Activated CD4-positive, CD25-positive, alpha-beta regulatory T cell treated with anti-CD3 and anti-CD28 coated beads, Interleukin-2, amount 50 U/mL, for 72 hours (primary cell): ENCODE measurements at places on chromosomes 16 and 17.

DNA sequence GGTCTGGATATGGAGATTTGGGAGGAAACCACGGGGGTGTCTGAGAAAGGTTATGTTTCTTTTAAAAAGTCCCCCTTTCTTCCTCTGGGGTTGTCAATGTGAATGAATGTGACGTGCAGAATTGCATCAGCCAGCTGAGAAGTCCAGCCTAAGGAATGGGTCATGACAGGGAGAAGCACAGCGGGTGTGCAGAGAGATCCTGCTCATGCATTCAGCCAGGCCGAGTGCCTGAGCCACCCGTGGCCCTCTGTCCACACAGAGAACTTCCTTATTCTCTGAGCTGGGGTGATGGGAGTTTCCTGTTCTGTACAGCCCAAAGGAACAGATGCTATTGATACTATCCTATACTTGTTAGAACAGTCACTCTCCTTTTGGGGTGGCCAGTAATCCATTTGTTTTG lies 117.9 kb downstream of the CPPED1 start:
- DNase-seq = no peak

GRCh38 chr16:13733561-13733960 lies 186.4 kb upstream of the ERCC4 start:
- DNase-seq = no peak

- DNase-seq = no peak
Measured at GRCh38 chr17:1267471-1267943, 2.7 kb upstream of the BHLHA9 start.

DNA sequence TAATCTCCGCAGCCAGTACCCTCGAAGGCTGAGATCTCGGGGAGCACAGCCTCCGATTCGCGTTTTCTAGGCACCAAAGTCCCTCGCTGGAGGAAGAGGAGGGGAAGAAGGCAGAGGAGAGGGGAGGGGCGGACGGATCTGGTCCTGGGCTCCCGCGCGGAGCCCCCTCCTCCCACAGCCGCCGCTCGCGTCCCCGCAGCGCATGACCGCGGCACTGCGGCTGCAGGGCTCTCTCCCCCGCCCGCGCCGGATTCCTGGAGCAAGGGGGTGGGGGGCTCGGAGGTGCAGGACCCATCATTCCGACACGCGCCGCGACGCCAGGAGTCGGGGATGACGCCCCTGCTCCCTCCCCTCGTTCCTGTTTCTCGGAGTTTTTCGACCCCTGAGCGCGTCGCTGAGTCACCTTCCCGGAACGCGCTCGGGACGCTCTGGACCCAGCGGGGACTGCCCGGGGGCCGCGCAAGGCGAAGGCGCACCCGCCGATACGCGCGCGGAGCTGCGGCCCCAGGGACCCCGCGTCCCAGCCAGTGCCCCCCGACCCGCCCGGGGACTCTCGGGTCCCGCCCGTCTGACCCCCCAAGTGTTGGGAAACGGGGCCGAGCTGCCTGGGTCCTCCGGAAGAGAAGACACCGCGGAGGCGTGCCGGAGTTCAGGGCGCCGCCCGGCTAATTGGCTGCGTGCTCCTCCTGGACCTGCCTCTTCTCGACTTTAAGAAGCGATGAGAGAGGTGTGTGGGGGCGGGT lies 1.4 kb upstream of the SPHK1 start:
- DNase-seq = no peak

GRCh38 chr17:78390241-78391050 lies 12.0 kb downstream of the PGS1 start:
- no peak for DNase-seq

GRCh38 chr16:53775821-53776431 lies 72.0 kb downstream of the FTO start:
- DNase-seq = no peak

DNA sequence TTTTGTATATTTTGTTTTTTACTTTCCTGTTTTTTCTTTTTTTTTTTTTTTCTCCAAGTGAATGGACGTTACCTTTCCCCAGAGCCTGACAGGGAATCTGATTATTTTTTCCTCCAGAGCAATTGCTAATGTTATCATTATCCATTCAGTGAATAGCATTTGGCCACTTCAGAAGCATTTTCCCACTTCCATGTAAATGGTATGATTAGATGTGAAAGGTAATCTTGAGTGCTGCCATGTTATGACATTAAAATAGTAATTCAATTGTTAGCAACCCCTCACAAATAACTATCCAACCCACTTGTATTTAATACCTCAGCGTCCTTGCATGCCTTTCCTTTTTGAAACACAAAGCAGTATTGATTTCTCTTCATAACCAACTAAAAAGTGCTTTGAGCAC lies 1243.8 kb downstream of the CDH8 start:
- DNase-seq = no peak

DNA sequence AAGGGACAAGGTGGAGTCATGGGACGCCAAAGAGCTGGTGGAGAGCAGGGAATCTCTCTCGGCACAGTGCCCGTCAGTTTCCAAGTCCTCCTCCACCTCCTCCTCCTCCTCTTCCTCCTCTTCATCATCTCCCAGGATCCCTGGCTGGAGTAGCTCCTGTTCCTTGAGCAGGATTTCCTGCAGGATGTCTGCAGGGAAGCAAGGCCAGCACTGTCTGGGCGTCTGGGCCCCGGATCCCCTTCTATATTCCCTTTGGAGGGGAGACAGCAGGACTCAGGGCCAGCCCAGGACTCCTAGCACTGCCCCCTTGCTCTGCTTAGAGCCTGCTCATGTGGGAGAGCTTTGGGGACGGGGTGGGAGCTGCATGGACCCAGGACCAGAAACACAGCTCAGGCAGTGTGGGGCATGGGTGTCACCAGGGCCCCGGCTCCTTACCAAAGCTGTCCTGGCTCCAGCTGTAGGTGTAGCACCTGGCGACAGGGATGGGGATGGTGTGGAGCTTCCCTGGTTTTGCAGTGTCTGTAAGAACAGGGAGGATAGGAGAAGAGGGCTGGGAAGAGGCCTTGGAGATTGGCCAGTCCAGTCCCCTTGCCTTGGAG lies 21.3 kb upstream of the PIK3R6 start:
- DNase-seq = no peak

DNA sequence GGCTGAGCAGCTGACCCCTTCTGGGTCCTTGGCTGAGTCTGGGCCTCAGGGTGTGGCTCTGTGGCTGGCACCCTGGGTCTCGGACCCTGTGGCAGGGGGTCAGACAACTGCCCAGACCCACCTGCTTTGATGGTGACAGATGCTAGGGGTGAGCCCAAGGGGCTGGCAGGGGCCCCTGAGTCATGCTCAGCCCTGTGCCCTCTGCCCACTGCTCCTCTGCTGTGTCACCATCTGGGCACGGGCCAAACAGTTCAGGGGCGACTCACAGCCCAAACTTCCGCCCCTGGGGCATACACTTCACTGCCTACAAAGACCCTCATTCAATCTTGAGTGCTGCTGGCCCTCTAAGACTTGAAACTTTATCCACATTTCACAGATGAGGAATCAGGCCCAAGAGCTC lies 5.7 kb downstream of the ADGRG1 start:
- no peak for DNase-seq

GRCh38 chr16:69294051-69294450 lies 17.1 kb upstream of the VPS4A start:
- no peak for DNase-seq

DNA sequence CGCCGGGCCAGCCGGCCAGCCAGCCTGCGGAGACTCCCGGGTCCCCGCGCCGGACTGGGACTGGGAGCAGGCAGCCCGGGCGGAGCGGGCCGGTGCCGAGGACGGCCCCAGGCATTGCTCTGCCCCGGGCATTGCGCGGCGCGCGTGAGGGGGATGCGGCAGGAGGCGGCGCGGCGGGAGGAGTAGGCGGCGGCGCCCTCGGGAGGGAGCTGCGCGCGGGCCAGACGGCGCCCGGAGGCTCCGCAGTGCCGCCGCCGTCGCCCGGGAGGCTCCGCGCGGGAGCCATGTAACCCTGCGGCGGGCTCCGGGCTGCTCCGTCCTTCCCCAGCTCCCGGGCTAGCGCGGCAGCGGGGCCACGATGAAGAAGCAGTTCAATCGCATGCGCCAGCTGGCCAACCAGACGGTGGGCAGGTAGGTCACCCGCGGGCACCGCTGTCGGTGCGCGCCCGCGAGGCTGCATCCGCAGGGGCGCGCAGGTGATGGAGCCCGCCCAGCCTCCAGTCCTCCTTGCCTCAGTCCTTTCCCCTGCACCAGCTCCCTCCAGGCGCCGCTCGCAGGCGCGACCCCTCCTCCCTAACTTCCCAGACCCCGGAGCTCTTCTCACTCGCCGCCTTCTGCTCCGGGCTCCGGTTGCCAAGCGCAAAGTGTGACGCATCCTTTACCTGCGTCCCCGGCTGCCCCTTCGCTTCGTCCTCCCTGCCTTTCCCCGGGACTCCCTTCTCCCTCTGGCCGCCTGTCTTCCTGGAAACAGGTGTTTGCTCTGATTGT lies at the start of gene ARHGAP44:
Gene ARHGAP44 (plus strand): TSS at position 18 of the 768 bp plus-strand sequence. CDS start 341 bp downstream, at position 359.
- no peak for DNase-seq

GRCh38 chr17:2701161-2701995 lies 10.2 kb downstream of the CLUH start:
- DNase-seq = no peak

DNA sequence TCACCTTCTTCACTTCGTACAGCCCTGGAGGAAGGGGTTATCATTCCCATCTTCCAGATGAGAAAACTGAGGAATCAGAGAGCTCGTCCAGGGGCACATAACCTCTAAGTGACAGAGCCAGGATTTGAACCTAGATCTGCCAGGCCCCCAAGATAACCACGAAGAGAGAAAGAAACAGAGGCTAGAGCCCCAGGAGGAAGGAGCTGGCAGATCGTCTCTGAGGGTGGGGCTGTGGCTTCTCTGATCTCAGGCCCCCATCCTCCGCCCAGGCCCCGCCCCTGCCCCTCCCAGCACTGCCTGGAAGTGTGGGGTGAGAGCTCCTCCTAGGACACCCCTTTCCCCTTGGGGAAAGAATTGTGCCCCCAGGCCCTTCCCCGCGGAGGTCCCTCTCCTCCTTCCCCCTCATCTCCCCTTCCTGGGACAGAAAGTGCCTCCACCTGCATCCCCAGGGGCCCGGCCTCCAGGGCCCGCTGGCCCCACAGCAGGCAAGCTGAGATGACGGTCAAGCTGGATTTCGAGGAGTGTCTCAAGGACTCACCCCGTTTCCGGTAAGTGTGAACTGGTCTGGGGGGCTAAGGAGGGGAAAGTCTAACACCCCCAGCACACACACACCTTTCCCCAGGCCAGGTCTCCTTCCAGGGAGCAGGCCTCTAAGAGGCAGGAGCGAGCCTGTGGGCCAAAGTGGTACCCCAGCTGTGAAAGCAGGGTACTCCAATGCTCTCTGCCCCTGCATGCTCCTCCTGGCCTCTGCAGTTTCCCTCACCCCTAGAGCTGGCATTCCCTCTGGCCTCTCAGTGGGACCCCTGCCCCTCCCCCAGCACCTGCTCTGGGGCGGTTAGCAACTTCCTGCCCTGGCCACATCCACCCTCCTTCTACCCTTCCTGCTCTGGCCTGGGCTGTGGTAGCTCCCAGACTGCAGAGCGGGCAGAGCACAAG lies at the start of gene ACAP1:
Gene ACAP1 (plus strand): TSS at position 290 of the 936 bp plus-strand sequence. CDS start 206 bp downstream, at position 496.
- DNase-seq = peak; percentile 74

DNA sequence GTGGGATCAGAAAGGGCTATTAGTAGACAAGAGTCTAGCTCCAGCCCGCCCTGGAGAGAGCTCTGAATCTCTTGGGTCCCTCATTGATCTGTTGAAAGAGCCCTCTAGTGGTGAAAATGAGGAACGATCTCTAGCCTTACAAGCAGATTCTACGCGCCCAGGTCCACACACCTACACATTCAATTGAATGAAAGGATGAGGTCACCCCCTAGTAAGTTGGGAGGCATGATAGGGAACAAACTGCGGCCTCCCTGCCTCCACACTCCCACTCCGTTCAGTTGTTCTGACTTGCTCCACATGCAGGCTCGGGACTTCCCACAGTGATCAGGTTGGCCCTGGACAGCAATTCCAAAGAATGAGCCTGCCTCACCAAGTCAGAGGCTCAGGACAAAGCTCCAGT lies 2.9 kb upstream of the CACNG3 start:
- DNase-seq = peak; percentile 33

- no peak for DNase-seq
Measured at GRCh38 chr17:5975661-5976060, 94.5 kb upstream of the WSCD1 start.

DNA sequence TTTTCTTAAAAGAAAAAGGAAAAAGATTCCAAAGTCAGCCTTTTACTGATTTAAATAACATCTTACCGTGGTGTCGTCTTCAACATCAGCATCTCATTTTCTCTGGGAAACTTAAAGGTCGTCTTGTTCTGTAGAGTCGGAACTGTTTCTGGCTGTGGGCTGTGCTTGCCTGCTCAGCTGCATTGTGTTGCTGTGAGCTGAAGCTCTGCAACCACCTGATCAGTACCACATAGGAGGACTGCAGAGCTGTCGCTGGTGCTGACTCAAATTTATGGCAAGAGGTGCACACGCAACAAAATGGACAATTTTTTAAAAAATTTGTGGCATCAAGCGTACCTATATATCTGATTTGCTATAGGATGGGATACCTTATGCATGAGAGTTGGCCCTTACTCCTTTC lies at the start of gene OMG:
Gene OMG (minus strand): TSS at position 150 of the 400 bp plus-strand sequence. CDS start 908 bp downstream, outside the sequence.
- DNase-seq = no peak

- DNase-seq = no peak
Measured at GRCh38 chr17:79933863-79934652, 94.8 kb upstream of the CBX4 start.

DNA sequence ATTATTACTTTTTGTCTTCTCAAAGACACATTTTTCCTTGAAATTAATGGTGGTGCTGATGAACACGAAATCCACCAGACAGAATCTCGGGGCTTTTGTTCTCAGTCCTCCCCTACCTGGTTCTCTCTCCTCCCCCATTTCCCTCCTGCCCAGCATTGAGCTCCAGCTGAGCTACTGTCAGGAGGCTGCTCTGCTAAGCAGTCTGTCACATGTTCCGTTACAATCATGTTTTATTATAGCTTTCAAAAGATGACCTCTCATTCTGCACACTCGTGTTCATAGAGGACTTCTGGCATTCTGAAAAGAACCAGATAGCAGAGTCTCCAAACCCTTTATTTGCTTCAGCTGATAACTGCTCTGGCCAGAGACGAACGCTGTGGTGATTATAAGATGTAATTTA lies 732.5 kb upstream of the RBFOX1 start:
- DNase-seq = no peak

DNA sequence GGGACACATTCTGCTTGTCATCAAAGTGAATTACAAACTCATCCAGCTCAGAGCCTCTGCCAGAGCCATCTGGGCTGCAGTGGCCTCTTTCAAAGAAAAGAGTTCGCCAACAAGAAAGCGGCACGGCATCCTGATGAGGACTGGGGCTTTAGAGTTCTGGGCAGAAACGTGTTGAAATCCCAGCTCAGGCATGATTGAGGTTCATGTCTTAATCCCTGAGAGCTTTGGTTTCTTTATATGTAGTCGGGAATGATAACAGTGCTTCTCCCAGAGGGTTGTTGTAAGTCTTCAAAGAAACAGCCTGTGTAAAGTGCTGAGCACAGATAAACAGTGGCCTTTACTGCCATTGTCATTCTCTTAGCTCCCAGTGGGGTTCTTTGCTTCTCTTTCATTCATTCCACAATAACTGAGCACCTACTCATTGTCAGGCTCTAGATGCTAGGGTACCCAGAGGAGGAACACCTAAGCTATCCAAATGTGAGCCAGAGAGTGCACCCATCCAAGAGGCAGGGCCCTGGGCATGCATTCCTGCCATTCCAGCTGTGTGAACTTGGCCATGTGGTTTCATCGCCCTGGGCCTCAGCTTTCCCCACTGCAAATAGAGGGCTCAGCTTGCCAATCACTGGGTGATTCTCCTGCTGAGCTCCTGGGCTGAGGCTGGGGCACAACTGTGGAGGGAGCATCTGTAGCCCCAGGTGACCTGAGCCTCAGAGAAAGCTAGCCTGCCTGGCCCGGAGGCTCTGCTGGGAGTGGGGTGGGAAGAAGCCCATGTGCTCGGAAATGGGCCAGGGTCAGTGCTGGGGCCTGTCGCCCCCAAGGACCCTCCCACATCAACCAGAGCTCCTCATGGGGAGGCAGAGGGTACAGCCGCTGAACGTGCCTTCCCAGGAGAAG lies 38.3 kb upstream of the CRHR1 start:
- DNase-seq = no peak
